ENCODE measurements at places on chromosomes 7 and 10.

- peak; percentile 96 for DNase-seq
Observed at GRCh38 chr10:35005868-35006267, 84.3 kb downstream of the CUL2 start.

- peak; percentile 36 for DNase-seq
Observed at GRCh38 chr7:65832281-65832680, 40.6 kb upstream of the VKORC1L1 start.

DNA sequence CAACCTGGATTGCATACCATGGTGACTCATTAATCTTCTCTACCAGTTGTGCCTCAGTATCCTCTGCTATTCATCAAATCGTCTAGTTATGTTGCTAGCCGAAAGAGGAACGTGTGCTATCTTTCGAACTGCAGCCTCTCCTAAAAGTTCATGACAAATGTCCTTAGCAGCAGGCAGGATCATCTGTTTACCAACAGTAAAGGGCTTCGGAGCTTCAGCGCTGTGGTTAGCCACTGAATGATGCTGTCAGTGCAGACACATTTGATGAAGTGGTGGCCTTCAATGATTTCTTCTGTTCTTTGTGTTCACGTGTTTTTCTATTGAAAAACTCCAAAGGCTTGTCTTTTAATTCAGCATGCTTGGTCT is 68.8 kb downstream of the CSTF2T start:
- DNase-seq: no peak

DNA sequence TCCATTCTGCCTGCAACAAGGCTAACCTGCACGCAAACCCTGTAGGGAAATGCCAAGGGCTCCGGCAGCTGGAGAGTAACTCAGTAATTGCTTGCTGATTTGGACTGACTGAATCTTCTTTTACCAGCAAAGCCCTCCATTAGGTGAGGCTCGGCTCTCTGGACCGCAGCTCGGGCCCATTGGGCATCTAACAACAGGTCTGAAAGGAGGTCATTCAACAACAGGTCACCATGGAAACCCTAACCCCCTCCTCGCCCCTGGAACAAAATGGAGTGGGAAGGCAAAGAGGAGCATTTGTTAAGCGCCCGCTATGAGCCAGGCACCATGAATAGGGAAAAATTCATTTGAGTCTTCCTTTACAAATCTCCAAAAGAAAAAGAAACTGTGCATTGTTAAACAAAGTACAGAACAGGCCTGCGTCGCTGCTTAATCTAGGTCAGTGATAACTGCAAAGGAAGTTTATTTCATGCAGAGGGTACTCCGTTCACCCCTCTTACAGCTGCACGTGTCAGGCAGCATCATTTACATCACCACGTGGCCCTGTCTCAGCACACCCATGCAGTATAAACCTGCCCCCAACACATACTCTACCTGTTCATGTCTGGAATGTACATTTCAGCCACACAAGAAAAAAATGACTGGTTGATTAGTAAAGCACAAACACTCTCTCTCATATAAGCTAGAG is 248.8 kb upstream of the NEBL start:
- no peak for DNase-seq

- DNase-seq: no peak
Observed at GRCh38 chr7:1505731-1506550, 1.8 kb upstream of the INTS1 start.

DNA sequence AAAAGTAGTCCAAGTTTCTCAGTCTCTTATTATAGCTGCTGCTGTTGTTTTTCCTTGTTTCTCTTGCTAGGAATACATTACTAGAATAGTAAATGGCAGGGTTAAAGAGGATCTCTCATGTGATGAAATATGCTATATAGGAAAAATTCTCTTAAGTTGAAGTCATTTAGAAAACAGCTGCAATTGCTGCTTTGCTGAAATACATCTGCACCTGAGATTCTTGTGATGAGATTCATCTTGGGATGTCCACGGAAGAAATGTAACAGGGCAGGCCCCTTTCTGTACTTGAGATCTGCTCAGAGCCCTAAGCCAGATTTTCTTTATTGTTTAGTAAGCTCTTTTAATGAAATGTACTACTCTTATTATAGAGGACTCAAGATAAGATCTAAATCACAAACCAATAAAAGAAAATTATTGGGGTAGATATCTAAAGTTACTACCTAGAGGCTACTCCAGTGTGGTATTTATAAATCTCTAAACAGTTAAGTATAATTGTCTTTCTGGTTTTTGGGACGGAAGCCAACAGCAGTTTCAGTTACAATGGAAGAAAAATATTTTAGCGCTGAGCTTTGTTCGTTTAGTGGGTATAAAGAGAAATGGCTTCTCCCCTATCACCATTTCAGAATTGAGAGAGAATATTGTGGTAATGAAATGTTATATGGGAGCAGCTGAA is 701.5 kb downstream of the KCNMA1 start:
- no peak for DNase-seq

DNA sequence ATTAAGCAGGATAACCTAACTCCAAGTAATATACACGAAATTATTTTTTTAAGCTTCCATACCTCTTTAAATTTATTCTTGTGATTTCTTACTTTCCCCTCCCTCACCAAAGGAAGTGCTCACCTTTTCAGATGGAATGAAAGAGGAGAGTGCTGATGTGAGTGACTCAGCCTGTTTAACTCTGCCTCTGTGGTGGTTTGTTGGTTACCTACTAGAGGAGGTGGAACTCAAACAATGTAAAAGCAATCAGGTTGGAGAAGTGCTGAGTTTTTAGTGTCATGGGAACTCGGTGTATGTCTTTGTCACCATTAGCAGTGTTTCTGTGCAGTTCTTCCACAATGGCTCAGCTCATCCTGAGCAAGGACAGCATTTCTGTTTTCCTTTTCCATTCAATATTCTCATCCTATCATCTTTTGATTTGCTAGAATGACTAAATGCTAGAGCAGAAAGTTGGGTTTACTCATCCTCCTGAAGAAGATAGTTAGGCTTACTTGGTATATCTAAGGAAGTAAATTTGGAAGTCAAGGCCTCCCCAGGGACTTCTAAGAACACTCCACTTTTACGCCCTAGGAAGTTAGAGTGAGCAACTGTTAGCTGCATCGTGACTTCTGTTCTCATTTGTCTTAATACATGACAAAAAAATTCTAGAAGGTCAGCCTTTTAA is 6.0 kb downstream of the ADD3 start:
- no peak for DNase-seq

Measured in mesenchymal stem cell (in vitro differentiated cells and primary cell).